Stimulated activated CD8-positive, alpha-beta memory T cell treated with anti-CD3 and anti-CD28 coated beads, Interleukin-7, amount 100 ng/mL, for 24 hours (primary cell): ENCODE measurements at places on chromosomes 5 and 9.

DNA sequence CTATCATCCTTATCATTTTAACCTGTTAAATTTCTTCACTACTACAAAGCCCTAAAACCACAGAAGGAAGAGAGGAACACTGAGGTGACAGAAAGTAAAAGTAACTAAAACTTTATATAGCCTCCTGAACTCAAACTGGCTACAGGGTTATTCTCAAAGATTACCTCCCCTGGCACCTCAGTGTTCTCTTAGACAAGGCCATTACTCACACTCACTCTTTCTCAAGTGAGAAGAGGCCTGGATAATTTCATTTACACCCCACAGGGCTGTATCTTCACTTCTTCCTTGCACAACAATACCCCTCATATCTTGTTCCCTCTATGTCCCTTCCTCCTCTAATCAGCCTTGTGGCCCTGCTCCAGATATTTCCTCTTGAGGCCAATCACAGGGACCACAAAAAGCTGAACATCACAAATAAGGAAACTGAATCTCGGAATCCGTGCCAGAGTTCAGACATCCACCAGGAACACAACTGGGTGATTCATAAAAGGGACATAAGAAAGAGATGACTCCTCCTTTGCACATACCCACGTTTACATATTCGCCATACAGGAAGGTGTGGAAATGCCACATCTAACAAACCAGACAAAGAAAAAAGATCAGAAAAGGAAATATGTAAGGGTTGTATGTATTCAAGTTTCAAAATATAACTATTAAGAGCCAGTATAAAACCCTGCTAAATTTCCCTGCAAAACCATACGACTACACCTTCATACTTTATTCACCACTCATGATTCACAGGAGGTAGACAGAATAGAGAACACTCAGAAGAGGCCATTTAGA lies 1.7 kb upstream of the KLHL3 start:
- no peak for DNase-seq

GRCh38 chr5:157026789-157027424 lies 32.0 kb downstream of the HAVCR1 start:
- DNase-seq, result no peak

DNA sequence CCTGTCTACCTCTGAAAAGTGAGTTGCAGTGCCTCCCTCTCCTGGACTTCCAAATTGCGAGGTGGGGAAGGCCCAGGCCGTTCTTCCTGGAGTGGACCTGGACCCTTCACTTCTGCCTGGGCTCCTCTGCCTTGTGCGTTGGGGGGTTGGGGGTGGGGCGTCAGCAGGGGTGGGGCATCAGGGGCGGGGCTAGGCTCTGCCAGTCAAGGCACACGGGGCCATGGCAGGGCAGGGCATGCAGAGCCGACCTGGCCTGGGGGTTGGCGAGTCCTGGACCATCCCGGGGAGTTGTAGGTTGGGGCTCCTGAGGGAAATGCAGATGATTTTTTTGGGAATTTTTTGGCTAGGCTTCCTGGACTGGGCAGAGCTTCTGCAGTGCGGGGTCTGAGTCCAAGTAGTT lies 87.1 kb downstream of the EHMT1 start:
- DNase-seq, result no peak

DNA sequence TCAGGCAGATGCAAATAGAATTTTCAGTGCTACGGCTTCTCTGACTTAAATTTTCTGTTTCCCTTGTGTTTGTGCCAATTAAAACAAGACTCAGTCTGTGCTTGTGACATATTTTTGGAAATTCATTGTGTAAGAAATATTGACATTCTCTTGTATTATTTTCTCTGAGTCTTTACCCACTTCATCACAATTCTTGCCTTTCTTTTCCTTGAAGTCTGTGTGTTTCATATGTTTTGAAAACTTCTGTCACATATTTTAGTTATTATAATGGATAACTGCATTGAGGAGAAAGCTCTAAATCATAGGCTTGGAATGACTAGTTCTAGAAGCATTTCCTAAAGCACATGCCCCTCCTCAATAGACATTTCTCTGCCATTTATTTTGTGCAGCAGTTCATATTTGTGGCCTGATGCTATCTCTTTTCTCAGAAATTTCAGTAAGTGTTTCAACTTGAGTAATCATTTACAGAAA lies 206.6 kb downstream of the PALM2AKAP2 start:
- no peak for DNase-seq

GRCh38 chr5:133624316-133624715 lies 12.0 kb upstream of the FSTL4 start:
- DNase-seq, result no peak

DNA sequence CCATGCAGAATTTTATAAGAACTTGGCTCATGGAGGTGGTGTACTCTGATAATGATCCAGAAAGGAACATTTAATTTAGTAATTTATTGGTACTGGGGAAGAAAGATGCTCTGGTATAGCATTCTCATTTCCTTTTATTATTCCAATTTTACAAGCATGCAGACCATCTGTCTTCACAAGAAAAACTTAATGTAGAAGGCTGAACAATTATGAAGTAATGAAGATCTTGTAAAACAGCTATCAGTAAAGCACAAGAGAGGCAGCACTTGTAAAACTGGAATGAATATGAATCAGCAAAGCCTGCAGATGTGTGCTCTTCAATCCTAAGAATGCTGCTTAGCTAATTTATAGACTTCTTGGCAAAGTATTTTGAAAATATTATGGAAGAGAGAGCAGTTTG lies 300.0 kb downstream of the YTHDC2 start:
- DNase-seq, result no peak

- DNase-seq, result no peak
Measured at GRCh38 chr5:88867638-88868037, 15.3 kb downstream of the MEF2C start.

- DNase-seq, result no peak
Measured at GRCh38 chr5:38723426-38723825, 122.4 kb upstream of the OSMR start.

- DNase-seq, result peak; percentile 24
Measured at GRCh38 chr5:34486160-34486848, 169.8 kb upstream of the RAI14 start.

GRCh38 chr5:113276001-113276400 lies 158.8 kb downstream of the TSSK1B start:
- no peak for DNase-seq

- DNase-seq, result no peak
Measured at GRCh38 chr9:3840961-3841360, 315.2 kb upstream of the RFX3 start.

DNA sequence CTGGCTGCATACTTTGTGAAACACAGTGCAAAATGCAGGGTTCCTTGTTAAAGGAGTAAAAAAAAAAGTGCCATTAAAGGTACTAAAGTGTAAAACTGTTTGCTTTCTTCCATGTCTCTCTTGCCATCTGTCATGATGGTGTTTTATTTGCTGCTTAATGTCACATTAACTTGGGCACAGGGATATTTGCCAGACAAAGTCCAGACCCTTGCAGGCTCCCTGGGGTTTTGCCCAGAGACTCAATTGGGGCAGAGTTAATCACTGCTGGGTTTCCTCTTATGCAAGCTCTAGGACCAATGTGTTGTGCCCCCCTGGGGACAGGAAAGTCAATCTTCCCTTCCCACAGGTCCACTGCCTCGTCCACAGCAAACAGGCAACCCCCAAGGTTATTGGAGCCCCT lies 274.3 kb upstream of the SGCD start:
- no peak for DNase-seq

- no peak for DNase-seq
Measured at GRCh38 chr5:99639905-99640304, 711.1 kb upstream of the CHD1 start.

- no peak for DNase-seq
Measured at GRCh38 chr5:3659907-3660306, 64.3 kb downstream of the IRX1 start.

DNA sequence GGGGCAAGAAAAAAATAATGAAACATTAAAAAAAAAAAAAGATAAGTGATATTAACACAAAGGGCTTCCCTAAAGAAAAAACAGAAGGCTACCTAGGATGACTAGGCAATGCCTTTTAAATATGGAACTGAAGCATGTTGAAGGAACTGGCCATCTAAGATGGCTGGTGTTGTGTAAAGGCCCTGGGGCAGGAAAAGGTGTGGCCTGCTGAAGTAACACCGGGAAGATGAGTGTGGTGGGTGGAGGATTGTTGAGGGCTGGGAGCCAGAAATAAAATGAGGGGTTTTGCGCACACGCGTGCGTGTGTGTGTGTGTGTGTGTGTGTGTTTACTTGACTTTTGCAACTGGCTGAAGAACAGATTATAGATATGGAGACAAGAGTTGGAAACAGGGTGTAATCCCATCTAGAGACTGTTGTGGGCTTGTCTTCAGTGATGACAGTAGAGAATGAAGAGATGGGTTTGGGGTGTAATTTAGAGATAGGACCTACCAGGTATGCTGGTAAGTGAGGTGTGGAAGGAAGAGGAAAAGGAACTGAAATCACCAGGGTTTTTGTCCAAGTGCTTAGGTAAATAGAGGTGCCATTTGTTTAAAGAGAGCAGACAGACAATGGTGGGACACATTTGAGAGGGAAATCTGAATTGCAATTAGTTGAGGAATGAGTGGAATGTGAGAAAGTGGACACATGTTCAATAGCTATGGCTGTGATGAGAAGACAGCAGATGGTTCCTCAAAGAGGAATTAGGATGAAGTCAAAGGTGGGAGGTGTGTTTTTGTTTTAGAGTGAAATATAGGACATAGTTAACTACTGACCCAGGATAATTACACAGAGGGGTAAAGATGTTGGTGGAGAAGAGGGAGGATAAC lies 33.9 kb downstream of the RAD23B start:
- no peak for DNase-seq

DNA sequence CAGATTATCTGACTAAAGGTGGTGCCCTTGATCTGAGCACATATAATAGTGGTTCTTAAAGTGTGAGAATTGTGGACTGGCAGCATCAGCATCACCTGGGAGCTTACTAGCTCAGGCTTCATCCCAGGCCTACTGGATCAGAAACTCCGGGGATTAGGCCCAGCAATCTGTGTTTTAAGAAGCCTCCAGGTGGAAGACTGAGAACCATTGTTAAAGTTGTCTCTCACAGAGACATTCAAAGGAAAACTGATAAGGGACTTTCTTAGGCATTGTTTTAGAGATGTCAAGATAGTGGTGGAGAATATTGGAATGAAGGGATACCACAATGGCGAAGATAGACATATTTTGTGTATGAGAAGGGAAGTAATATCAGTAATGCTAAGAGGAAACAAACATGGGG lies 59.5 kb downstream of the STX17 start:
- no peak for DNase-seq

DNA sequence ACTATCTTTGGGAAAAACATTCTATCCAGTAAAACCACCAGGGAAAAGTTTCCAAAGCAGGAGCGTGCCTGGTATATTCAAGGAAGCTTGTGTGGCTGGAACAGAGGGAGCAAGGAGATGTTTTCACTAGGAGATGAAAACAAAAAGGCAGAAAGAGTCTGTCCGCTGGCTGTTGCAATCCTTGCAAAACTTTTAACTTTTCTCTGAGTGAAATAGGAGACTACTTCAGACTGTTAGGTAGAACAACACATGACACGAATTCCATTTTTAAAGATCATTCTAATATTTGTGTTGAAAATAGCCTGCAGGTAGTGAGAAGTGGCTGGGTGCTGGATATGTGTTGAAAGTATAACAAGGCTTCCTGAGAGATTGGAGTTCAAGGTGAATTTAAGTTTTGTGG lies 69.5 kb downstream of the PRR16 start:
- DNase-seq, result no peak

- no peak for DNase-seq
Measured at GRCh38 chr9:37390759-37391158, 31.7 kb upstream of the GRHPR start.

DNA sequence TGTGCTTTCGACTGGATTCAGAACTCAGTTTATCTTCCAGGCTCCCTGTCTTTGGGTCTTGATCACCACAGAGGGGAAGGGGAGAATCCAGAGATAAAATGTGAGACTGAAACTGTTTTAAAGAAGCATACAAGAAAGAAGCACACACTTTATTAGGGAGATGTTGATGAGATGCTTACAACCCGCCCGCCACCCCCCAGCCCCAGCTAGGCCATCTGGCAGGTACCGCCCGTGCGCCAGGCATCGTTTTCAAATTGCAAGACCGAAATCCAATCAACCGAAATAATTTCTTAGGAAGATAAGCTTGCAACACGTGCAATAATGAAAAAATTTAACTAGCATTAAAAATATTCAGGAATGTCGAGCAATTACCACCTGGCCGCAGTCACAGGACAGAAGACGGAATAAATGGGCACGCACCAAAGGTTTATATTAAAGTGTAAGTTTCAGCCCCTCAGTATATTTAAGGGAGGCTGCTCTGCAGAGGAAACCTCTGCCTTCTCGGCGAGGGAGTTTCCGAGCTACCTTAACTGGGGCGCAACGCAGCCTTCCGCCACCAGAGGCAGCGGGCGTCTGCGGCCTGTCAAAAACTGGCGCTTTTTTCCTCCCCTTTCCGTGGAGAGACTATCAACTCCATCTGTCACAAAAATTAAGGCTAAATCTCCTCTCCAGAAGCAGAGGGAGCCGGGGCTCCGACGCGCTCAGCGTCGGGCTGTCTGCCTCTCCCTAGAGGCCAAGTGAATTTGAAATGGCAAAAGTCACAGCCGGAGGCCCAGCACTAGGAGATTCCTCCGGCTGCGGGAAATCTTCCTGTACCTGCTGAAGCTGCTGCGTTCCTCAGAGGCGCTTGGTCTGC lies 996 bp upstream of the GAS1 start:
- peak; percentile 53 for DNase-seq

- DNase-seq, result no peak
Measured at GRCh38 chr9:96071076-96071814, 195.8 kb downstream of the ERCC6L2 start.

- DNase-seq, result no peak
Measured at GRCh38 chr9:137465000-137465719, 6.0 kb upstream of the NSMF start.
